ENCODE measurements at places on chromosomes 3 and 15. TPM values are rescaled to one million over a fixed set of nuclear protein-coding genes. Genes with fewer than 3 reads are reported as not detected.

- no peak overlapping the region for H3K4me3 ChIP-seq
- no peak for DNase-seq
- no peaks in the 10 kb centered on the region for H3K27me3 ChIP-seq
- no peaks in the 10 kb centered on the region for H3K4me1 ChIP-seq
- no peak overlapping the region for H3K27ac ChIP-seq
Measured at GRCh38 chr3:74387111-74387735, 227.2 kb downstream of the CNTN3 start.

GRCh38 chr15:83694015-83694414, 40.1 kb downstream of the ADAMTSL3 start:
- H3K27me3 ChIP-seq, result no peaks in the 10 kb centered on the region
- peaks cover 3% of the 10 kb centered on the region for H3K4me1 ChIP-seq
- H3K4me3 ChIP-seq, result no peak overlapping the region
- H3K27ac ChIP-seq, result no peak overlapping the region

DNA sequence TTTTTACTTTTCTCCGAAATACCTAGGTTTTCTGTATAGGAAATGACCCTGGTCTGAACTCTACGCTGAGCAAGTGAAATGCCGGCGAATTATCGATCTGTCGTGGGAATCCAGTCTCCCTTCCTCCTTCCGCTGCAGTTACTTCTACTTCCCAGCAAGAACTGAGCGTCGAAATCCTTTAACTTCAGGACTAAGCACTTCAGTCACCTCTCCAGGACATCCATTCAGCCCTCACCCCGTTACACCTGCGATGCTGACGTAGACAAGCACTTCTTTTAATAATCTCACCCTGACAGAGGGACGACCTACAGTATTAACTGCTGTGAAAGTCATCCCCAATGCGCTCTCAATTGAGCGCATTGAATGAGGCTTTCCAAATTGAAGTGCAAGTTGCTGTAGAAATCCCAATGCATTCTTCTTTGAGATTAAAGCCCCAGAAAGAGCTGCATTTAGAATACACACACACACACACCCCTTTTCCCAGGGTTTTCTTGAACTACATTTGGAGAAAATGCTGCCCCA, 1.3 kb downstream of the TOP2B start:
- peak overlapping the region; percentile 80 for H3K4me3 ChIP-seq
- no peaks in the 10 kb centered on the region for H3K27me3 ChIP-seq
- H3K4me1 ChIP-seq, result peaks cover 2% of the 10 kb centered on the region
- DNase-seq, result peak; percentile 24

- no peak overlapping the region for H3K27ac ChIP-seq
- H3K36me3 ChIP-seq, result no peaks in the 10 kb centered on the region
- no peaks in the 10 kb centered on the region for H3K27me3 ChIP-seq
Measured at GRCh38 chr3:171049861-171050444, 23.4 kb upstream of the SLC2A2 start.

DNA sequence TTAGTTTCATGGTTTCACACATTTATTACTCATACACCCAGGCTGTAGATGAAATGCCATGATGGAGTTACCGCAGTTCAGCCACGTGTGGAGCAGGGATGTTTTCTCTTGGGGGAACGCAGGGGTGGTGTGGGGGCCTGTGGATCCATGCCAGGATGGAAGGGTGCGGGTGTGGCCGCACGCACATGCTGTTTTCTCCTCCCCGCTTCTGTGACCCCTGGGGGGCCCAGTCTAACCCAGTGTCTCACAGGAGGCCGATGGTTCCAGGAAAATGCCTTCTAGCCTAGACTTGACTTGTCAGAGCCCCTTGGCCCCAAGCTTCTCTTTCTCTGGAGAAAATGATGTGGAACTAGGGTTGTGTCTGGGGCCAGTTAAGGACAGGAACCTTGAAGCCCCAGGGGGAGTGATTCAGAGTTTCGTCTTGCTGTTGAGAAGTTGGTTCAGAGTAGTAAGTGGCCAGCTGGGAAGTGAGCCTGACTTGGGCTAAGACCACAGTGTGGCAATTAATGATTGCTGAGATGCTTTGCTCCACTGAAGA, 240.4 kb upstream of the BHLHE40 start:
- no peak overlapping the region for H3K4me3 ChIP-seq
- H3K27ac ChIP-seq, result no peak overlapping the region
- H3K27me3 ChIP-seq, result peaks cover 14% of the 10 kb centered on the region
- DNase-seq, result no peak
- peaks cover 9% of the 10 kb centered on the region for H3K4me1 ChIP-seq
- no peaks in the 10 kb centered on the region for H3K36me3 ChIP-seq

- no peaks in the 10 kb centered on the region for H3K36me3 ChIP-seq
- H3K4me1 ChIP-seq, result no peaks in the 10 kb centered on the region
- no peak for DNase-seq
Measured at GRCh38 chr15:50390554-50391264, 33.5 kb upstream of the USP8 start.

DNA sequence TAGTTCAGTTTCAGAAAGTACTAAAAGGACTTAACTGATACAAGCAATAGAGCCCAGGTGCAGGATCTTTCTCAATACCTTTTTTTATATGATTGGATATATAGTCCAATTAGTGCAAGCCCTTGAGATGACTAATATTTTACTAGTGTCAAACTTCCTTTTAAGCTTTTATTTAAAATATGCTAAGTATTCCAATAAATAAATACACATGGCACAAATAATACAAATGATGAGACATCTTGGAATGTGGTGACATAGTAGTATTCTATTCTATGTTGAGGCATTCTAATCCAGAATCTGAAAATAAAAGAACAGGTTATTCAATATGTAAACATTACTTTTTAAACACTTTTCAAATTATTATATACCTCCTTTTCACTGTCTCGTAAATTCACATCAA, 670.0 kb downstream of the SI start:
- no peaks in the 10 kb centered on the region for H3K36me3 ChIP-seq
- no peaks in the 10 kb centered on the region for H3K4me1 ChIP-seq
- no peaks in the 10 kb centered on the region for H3K27me3 ChIP-seq
- no peak for DNase-seq
- H3K4me3 ChIP-seq, result no peak overlapping the region

- no peaks in the 10 kb centered on the region for H3K27me3 ChIP-seq
- H3K27ac ChIP-seq, result no peak overlapping the region
- no peak overlapping the region for H3K4me3 ChIP-seq
- H3K4me1 ChIP-seq, result peaks cover 9% of the 10 kb centered on the region
- peak; percentile 55 for DNase-seq
Measured at GRCh38 chr3:151863611-151864010, 9.8 kb upstream of the SUCNR1 start.

DNA sequence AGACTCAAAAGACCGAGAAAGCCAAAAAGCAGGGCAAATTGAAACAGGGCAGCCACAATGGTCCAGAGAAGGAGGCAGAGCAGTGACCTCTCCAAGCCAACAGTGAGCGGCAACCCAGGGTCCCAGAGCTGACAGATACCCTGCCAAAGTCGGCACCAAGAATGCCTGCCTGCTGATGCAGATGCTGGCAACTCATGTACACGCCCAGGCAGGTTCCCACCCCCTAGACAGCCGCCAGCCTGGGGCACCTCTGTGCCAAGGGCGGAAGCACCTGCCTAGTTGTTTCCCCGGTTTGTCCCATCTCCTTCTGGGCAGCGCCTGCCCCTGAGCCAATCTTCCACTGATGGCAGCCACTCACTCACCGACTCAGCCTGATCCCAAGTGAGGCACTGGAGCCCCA, 22.1 kb downstream of the KLHL25 start:
- peaks cover 10% of the 10 kb centered on the region for H3K4me1 ChIP-seq
- no peak overlapping the region for H3K4me3 ChIP-seq
- H3K27ac ChIP-seq, result no peak overlapping the region
- peaks cover 4% of the 10 kb centered on the region for H3K36me3 ChIP-seq
- H3K27me3 ChIP-seq, result no peaks in the 10 kb centered on the region

Gene ZNF385D
- 0.28 TPM for total RNA-seq

All from IMR-90 (cell line).